CD4-positive, alpha-beta T cell treated with Interleukin-15 for 1 hour (primary cell): ENCODE measurements at places on chromosomes 3 and 15.

DNA sequence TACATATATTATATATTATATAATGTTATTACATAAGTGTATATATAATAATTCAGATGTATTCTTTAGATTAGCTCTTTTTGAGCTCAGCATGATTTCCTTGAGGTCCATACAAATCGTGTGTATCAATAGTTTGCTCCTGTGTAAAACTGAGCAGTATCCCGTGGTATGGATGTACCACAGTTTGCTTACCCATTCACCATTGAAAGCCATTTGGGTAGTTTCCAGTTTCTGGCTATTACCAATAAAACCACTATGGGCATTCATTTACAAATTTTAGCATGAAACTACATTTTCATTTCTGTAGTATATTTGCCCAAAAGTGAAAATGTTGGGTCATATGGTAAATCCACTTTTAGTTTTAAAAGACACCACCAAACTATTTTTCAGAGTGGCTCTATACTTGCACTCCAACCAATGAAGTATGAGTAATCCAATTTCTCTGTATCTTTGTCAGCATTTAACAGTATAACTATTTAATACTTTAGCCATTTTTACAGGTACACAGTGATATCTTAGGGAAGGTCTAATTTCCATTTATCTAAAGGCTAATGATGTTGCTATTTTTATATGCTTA, 1361.4 kb upstream of the GBE1 start:
- no peak for DNase-seq

DNA sequence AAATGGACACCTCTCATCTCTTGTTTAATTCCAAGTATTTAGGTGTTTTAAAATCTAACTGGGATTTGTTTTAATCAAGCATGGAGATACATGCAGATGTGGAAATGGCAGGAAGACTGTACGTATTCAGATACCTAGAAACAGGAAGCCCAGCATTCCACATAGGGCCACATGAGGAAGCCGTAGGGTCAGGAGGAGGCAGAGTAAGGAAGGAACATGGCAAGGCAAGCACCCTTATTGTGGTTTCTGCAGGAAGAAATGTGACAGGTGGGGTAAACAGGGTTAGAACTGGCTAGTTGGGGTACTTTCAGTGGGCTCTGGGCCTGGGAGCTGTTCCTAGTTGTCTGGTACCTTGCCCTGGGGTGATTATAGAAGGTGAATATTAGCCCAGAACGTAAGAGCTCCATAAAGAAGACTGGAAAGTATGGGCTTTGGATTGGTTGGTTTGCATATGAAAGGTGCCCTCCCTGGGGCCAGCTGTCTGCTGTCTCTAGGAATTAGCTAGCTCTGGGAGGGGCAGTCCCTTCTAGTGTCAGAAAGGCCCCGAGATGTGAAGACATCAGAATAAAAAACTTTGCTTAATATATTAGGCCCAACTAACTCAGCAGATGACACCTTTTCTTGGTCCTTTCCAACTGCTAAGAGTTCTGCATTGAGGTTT, 107.7 kb upstream of the CADPS start:
- DNase-seq, result no peak

DNA sequence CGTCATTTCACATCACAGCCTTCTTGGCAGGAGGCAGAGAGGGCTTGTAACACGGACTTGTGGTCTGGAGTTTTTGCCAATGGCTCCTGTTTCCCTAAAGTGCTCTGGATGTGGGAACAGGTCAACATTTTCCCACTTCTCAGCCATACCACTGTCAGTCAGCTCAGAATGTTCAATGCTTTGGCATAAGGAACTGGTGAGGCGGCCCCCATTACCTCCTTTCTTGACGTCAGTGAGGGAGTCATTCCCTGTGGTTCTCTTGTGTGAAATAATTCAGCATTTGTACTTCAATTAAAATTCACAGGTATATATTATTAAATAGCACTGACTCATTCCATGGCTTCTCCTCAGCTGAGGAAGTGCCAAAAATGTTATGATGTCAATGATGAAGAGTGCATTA, 167.1 kb downstream of the P3H2 start:
- no peak for DNase-seq

GRCh38 chr3:16658004-16658924, 53.0 kb upstream of the DAZL start:
- no peak for DNase-seq

- DNase-seq, result no peak
Measured at GRCh38 chr3:161673866-161674265, 177.3 kb downstream of the OTOL1 start.

DNA sequence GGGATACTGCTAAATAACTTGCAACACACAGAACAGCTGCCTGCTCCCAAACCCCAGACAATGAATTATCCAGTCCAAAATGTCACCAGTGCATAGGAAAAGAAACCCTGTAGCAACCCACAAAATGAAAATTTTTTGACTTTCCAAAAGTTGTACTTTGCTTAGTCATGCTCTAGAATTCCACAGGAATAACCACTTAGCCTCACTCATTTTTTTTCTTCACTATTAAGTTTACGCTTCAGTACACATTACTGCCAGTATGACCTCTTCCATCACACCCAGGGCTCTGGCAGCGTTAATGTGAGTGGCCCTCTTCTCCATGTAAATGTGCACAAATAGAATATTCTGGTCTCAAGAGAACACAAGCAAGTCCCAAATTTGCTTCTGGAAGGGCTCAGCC, 259.8 kb downstream of the MAGI1 start:
- no peak for DNase-seq

DNA sequence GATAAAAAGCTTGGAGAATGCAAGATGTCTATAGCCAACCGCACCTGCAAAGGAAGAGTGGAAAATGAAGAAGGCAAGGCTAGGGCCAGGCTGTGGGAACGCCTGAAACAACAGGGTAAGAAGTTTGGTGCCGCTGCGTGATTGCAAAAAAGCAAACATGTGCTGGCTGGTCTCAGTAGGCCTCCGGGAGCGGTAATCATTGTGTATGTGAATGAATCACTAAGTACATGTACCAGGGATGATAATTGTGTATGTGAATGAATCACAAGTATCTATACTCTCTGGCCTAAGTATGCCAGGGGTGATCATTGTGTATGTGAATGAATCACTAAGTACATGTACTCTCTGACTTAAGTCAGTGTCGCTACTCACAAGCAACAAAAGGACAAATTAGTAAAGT, 40.3 kb upstream of the PARL start:
- no peak for DNase-seq

- DNase-seq, result no peak
Measured at GRCh38 chr15:67571648-67572415, 29.3 kb downstream of the MAP2K5 start.

GRCh38 chr3:34988296-34988695, 651.0 kb upstream of the ARPP21 start:
- DNase-seq, result no peak

GRCh38 chr3:61877359-61878138, 316.2 kb downstream of the PTPRG start:
- DNase-seq, result no peak

- DNase-seq, result no peak
Measured at GRCh38 chr3:33636125-33636850, 81.8 kb downstream of the CLASP2 start.

- DNase-seq, result peak; percentile 14
Measured at GRCh38 chr15:66898656-66899386, 166.6 kb upstream of the SMAD3 start.

- no peak for DNase-seq
Measured at GRCh38 chr15:65960586-65960985, 91.3 kb downstream of the RAB11A start.

DNA sequence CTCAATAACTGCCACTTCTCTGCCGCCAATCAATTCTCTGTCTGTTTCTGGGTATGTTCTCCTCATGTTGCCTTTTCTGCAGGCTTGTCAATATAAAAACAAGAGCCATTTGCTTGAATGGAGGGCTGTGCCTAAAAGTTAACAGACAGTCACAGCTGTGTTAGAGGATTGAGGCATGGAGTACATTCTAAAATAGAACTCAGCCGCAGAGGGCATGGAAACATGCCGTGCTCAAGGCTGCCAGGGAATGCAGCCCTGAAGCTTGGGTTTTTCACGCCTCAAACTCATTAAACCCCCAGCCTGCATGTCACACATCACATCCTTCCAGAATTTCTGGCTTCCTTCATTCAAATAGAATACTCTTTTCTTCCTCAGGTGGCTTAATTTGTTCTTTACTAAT, 166.6 kb downstream of the TPRG1 start:
- DNase-seq, result no peak

- DNase-seq, result no peak
Measured at GRCh38 chr15:40366457-40367370, 8.7 kb downstream of the DISP2 start.

DNA sequence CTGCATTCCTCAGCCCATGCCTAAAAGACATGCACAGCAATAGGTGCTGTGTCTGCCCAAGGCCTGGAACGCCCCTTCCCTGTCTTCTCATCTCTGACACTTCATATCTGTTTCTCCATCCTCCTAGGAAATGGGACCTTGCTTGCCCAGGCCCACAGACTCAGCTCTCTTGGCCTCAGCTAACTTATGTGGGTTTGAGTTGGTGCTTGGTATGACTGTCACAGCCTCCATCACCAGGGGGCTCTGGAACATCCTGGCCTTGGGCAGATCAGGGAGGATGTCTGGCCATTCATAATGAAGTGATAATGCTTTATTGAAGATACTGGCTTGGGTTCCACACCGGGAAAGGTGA, 156.7 kb upstream of the SMAD3 start:
- no peak for DNase-seq

GRCh38 chr3:159978353-159978752, 10.3 kb upstream of the IL12A start:
- DNase-seq, result no peak

DNA sequence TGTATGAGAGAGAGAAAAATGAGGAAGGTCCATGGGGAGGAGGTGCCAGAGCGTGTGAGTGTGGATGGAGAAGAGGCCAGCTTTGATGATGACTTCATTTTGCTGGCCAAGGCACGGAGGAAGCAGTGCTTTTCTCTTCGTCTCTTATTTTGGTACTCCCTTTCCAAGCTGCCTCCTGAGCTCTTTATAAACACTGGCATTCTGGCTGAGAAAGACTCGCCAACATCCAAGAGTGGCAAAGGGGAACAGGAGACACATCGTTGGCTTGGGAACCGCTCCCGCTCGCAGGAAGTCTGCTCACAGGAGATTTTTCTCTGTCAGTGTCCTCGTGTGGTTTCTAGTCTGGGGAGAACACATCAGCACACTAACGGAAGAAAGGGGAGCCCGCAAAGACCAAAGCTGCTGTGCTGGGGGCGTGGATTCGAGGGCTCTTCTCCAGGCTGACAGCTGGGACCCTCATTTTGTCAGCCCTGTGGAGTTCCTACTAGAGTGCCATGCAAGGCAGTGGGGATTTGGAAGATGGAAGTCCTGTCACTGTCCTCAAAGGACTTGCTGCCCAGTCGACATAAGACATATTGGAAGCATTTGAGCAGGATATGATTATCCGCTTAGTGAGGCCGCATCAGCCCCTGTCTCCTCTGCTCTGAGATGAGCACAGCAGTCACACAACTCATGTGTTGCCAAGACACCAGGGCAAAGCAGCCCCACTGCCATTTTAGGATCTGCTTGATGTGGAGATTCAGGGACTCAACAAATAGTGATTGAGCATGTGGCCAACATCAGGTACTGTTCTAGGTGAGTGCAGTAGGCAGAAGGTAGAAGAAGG, 8.0 kb upstream of the SEMA4B start:
- no peak for DNase-seq

GRCh38 chr3:108029466-108029865, 61.4 kb downstream of the CD47 start:
- DNase-seq, result no peak

DNA sequence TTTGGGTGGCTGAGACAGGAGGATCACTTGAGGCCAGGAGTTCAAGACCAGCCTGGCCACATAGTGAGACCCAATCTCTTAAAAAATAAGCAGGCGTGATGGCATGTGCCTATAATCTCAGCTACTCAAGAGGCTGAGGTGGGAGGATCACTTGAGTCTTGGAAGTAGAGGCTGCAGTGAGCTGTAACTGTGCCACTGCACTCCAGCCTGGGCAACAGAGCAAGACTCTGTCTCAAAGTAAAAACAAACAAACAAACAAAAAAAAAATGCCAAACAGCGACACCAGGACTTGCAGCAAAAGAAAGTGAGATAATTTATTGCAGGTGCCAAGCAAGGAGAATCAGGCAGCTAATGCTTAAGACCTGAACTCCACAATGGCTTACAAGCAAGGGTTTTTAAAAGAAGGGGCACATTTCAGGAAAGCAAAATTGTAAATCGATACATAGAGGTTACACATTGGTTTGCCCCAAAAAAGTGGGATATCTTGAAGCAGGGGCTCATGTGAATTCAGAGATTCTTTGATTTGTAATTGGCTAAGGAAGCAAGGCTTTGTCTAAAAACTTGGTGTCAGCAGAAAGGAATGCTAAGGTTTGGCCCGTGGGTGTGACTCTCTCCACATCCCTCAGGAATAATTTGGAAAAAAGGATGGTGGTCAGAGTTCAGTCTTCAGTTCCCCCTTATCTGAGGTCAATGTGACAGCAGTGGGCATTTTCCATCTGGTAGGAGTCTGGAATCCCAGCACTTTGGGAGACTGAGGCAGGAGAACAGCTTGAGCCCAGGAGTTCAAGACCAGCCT, 5.2 kb upstream of the MPI start:
- no peak for DNase-seq

GRCh38 chr3:9066141-9066540, 102.9 kb upstream of the RAD18 start:
- no peak for DNase-seq

GRCh38 chr15:43118829-43119228, 13.0 kb upstream of the UBR1 start:
- no peak for DNase-seq

GRCh38 chr3:170162052-170162451, 19.5 kb downstream of the PHC3 start:
- DNase-seq, result no peak

DNA sequence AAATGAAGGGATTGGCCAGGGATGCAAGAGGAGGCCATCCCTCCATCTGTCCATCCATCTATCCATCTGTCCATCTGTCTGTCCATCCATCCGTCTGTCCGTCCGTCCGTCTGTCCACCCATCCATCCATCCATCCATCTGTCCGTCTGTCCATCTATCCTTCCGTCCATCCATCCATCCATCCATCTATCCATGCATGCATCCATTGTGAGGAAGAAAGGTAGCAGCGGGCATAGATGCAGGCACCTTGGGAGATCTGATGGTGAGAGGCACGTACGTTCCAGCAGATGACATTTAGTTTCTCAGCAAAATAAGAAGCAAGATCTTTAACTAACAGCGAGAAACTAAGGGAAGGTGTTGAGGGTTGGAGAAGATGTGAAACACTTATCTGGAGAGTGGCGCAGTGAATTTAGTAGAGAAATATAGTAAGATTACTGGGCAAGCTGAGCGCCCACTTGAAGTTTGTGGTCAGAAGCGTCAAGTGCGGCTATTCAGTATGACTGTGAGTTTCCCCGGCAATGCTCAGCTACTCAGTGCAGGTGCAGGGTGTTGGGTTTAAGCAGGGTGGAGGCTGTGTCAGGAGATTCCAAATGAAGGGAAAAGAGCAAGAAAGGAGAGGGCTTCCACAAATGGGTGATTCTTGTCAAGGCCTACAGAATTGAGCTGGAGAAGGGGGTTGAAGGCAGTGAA, 22.4 kb upstream of the SRP14 start:
- no peak for DNase-seq

- no peak for DNase-seq
Measured at GRCh38 chr3:42961633-42962032, 17.5 kb upstream of the GASK1A start.

- DNase-seq, result no peak
Measured at GRCh38 chr3:169665264-169666075, 2.0 kb upstream of the MECOM start.

GRCh38 chr15:33126559-33127290, 67.8 kb downstream of the FMN1 start:
- peak; percentile 65 for DNase-seq
